ENCODE measurements at places on chromosomes 12 and 14.

DNA sequence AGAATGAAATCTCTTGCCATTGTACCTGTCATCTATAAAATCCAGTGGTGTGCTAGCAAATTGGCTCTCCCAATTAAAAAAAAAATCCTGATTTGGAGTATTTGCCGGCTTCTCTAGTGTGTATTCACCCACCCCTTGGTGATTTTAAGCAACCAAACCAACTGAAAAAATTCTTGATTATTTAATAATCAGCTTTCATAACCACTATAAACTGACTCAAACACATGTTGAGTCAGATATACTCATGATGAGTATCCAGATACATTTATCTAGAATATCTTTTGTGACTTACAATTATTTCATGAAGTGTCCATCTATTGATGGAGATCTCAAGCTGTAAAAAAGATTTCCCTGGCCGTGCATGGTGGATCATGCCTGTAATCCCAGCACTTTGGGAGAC, 205.4 kb downstream of the RASSF9 start:
- no peak for DNase-seq

GRCh38 chr12:121857322-121858246, 1.1 kb downstream of the HPD start:
- no peak for DNase-seq

DNA sequence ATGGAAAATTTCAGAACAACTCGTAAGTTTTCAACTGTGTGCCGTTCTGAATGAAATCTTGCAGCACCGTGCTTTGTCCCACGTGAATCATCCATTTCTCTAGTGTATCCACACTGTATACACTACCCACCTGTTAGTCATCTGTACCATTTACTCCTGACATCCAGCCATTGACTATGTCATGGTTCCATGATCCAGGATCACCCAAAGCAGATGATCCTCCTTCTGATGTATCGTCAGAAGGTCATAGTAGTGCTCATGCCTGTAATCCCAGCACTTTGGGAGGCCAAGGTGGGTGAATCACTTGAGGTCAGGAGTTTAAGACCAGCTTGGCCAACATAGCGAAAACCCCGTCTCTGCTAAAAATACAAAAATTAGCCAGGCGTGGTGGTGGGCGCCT, 122.9 kb downstream of the PPHLN1 start:
- no peak for DNase-seq

DNA sequence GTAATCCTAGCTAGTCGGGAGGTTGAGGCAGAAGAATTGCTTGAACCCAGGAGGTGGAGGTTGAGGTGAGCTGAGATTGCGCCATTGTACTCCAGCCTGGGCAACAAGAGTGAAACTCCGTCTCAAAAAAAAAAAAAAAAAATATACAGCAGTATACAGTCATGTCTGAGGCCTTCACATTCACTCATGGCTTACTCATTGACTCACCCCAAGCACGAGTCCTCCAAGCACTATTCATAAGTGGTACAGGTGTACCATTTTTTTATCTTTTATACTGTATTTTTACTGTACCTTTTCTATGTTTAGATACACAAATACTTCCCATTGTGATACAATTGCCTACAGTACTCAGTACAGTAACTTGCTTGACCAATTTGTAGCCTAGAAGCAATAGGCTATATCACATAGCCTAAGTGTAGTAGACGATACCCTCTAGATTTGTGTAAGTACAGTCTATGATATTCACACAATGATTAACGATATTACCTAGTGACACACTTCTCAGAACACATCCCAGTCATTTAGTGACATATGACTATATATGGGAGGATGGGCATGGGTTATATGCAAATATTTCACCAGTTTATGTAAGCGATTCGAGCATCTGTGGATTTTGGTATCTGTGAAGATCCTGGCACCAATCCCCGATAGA, 12.2 kb downstream of the LLPH start:
- no peak for DNase-seq

- no peak for DNase-seq
These were observed 16.3 kb upstream of the RNF34 start for GRCh38 chr12:121383601-121384021.

GRCh38 chr12:116222358-116222757, 55.1 kb downstream of the MED13L start:
- peak; percentile 48 for DNase-seq

GRCh38 chr14:57420986-57421385, 30.6 kb downstream of the NAA30 start:
- no peak for DNase-seq

GRCh38 chr14:85050180-85050579, 479.8 kb upstream of the FLRT2 start:
- no peak for DNase-seq

DNA sequence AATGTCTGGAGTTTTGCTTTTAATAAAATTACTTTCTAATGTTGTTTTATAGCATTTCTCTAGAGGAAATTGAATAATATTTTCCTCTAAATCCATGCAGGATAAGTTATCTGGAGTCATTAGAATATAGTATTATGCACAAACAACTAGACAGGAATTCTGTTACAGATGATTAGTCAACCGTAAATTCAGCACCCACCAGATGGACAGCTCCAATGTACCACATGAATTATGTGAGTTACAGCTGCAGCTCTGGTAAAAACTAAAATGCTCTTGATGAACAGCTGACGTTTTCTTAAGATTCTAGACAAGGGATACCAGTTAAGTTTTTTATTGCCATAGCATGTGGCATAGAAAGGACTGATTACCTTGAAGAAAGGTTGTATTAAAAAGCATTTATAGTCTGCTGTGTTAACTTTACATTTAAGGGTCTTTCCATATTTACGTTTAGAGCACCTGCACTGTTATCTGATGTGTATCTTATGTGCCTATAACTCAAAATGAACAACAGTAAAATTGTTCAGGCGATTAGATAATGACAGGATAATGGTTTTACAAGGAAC, 321.4 kb upstream of the LRFN5 start:
- no peak for DNase-seq

- DNase-seq, result no peak
These were observed 24.3 kb downstream of the ZFC3H1 start for GRCh38 chr12:71639341-71639760.

GRCh38 chr14:35492569-35493014, 41.4 kb upstream of the INSM2 start:
- DNase-seq, result no peak

- no peak for DNase-seq
These were observed 120.4 kb upstream of the TMCC3 start for GRCh38 chr12:94770791-94771190.

- no peak for DNase-seq
These were observed 433.3 kb downstream of the PRKD1 start for GRCh38 chr14:29494312-29494711.

DNA sequence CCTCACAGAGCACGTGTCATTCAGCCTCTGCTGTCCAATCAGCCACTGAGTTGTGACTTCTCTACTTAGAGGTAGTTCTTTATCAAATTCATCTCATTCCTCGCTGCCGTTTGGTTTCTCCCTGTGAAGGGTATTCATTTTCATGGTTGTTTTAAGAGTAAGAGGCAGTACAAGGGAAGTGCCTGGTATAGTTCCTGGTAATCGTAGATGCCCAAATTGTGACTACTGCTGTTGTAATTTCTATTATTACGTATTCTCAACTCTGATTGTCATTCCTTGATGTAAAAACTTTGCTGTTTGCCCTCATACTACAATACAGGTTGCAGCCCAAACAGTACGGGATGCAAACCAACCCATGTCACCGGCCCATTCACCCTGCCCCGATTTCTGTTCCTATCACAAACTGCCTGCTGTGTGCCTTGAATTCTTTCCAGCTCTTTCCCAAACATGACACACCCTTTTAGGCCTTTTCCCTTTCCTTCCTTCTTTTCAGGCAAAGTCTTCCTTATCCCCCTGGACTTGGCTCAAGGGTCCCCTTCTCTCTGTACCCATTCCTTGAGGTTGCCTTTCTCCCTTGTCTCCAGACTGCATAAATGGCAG, 93.0 kb downstream of the SLC25A47 start:
- no peak for DNase-seq

GRCh38 chr12:59716043-59716442, 120.2 kb downstream of the SLC16A7 start:
- no peak for DNase-seq

- no peak for DNase-seq
These were observed 45.7 kb upstream of the ITPR2 start for GRCh38 chr12:26878661-26879119.

- DNase-seq, result no peak
These were observed 24.2 kb downstream of the NINJ2 start for GRCh38 chr12:638953-639557.

- DNase-seq, result no peak
These were observed 54.5 kb upstream of the FRS2 start for GRCh38 chr12:69415471-69416275.

GRCh38 chr12:28958553-28959195, 190.4 kb upstream of the FAR2 start:
- DNase-seq, result no peak

DNA sequence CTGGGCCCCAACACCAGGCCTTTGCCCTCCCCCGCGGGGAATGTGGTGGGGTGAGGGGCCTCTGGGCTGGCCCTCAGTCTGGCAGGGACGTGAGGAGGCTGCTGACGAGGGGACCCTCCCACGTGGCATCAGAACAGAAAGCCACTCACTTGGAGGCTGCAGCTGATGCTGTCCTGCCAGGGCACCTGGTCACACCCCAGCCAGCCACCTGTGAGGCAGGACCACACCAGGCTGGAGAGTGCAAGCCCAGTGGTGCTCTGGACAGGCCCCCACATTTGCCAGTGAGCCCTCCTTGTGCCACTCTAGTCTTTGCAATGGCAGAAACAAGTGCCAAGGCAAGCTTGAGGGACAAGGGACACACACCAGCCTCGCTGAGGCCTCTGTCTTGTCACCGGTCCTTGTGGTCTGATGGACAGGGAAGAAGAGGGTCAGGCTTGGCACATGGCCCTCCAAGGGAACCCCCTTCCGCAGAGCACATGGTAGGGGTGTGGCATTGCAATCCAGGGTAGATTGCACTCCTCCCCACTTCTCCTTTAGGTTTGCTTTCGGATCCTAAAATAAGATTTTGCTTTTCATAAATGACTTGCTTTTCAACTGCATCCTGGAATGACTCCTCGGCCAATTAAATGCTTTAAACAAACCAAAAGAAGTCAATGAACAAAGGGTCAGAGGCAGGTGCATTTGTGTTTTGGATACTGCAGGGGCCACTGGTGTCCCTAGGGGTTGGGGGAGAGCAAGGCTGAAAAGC, 53.7 kb downstream of the CCDC88C start:
- no peak for DNase-seq

DNA sequence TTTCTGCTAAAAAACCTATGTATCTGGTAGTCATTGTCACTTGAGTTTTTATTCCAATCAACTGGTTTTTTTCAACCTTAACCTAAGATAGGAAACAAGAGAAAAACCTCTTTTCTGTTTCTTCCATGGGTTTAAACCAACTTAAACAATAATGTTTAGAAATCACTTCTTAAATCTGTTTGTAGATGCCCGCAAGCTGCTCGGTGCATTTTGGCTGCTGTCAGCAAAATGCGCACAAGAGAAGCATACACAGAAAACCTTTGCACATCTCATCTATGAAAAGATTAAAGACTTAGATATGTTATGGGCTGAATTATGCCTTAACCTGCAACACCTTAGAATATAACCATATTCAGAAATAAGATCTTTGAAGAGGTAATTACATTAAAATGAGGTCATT, 299.8 kb downstream of the ITPR2 start:
- no peak for DNase-seq

- no peak for DNase-seq
These were observed 143.3 kb upstream of the AVPR1A start for GRCh38 chr12:63294327-63294632.

- no peak for DNase-seq
These were observed 77.3 kb downstream of the DRAM1 start for GRCh38 chr12:101954676-101955075.

- no peak for DNase-seq
These were observed 11.5 kb upstream of the WNK1 start for GRCh38 chr12:740921-741320.

- no peak for DNase-seq
These were observed 21.9 kb upstream of the FSCB start for GRCh38 chr14:44529026-44529425.

- DNase-seq, result no peak
These were observed 40.6 kb upstream of the GLIPR1 start for GRCh38 chr12:75439930-75440329.

GRCh38 chr14:22491683-22492621, 97.1 kb downstream of the DAD1 start:
- DNase-seq, result peak; percentile 50

GRCh38 chr12:5375547-5376295, 56.2 kb upstream of the NTF3 start:
- no peak for DNase-seq

DNA sequence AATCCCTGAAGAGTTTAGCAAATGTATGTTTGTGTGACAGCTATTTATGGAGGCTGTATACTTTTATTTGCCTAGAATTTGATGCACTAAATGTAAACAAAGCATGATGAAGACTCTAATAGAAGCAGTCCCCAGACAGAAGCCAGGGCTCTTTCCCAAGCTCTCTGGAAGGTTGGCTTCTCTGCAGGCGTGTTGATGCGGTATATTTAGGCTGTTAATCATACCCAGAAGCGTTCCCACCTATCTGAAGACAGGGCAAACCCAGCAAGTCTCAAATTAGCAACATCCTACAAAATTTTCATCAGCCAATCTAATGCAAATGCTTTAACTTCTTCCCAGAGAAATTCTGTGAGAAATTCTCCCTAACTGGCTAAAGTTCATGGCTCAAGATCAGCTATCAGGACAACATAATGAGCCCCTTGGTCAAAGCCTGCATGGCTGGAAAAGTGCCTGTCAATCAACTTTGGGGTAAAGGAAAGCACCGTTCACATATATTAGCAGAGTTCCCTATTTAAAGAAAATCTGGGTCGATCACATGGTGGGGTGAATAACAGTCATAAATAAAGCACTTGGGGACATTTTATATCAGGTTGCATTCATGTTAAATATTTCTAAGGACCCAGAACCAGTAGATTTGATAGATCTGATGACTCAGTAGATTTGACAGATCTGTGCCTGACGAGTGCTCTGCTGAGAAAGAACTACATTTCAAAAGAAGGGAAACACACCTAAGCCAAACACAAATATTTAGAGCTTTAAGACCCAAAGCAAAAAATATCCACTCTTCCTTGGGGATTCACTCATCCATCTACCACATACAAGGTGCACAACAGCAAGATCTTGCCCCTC, 46.6 kb downstream of the KSR2 start:
- no peak for DNase-seq

DNA sequence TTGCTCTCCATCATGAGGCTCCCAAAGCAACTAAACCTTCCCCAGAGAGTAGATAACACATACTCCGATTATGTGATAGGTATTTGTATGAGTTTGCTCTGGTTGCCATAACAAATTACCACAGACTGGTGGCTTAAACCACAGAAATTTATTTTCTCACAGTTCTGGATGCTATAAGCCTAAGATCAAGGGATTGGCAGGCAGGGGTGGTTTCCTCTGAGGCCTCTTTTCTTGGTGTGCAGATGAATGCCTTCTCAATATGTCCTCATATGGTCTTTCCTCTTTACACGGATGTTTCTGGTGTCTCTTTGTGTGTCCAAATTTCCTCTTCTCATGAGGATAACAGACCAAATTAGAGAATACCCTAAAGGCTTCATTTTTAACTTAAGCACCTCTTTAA, 285.8 kb upstream of the GRIP1 start:
- DNase-seq, result peak; percentile 49

GRCh38 chr14:66137081-66137480, 349.1 kb upstream of the CCDC196 start:
- DNase-seq, result no peak

GRCh38 chr12:57139796-57140649, 7.4 kb downstream of the LRP1-AS start:
- no peak for DNase-seq

GRCh38 chr12:6638305-6638704, 2.5 kb upstream of the LPAR5 start:
- DNase-seq, result no peak

- DNase-seq, result no peak
These were observed 898 bp downstream of the SDSL start for GRCh38 chr12:113422886-113423669.

All from stimulated activated CD4-positive, alpha-beta T cell treated with anti-CD3 and anti-CD28 coated beads, Interleukin-4, amount 100 ng/mL, for 24 hours (primary cell).